ENCODE measurements at places on chromosomes 1 and 21. TPM values are rescaled to one million over a fixed set of nuclear protein-coding genes. Genes with fewer than 3 reads are reported as not detected.

GRCh38 chr21:27505516-27505915 is 538.6 kb upstream of the ADAMTS5 start:
- no peak for DNase-seq
- no peak overlapping the region for H3K27ac ChIP-seq
- H3K36me3 ChIP-seq, result no peaks in the 10 kb centered on the region
- no peak overlapping the region for H3K4me3 ChIP-seq
- no peaks in the 10 kb centered on the region for H3K4me1 ChIP-seq

- H3K36me3 ChIP-seq, result no peaks in the 10 kb centered on the region
- H3K27ac ChIP-seq, result no peak overlapping the region
- no peak overlapping the region for H3K4me3 ChIP-seq
- H3K4me1 ChIP-seq, result no peaks in the 10 kb centered on the region
- no peaks in the 10 kb centered on the region for H3K27me3 ChIP-seq
Observed at GRCh38 chr1:14961661-14962267, 191.8 kb upstream of the TMEM51 start.

DNA sequence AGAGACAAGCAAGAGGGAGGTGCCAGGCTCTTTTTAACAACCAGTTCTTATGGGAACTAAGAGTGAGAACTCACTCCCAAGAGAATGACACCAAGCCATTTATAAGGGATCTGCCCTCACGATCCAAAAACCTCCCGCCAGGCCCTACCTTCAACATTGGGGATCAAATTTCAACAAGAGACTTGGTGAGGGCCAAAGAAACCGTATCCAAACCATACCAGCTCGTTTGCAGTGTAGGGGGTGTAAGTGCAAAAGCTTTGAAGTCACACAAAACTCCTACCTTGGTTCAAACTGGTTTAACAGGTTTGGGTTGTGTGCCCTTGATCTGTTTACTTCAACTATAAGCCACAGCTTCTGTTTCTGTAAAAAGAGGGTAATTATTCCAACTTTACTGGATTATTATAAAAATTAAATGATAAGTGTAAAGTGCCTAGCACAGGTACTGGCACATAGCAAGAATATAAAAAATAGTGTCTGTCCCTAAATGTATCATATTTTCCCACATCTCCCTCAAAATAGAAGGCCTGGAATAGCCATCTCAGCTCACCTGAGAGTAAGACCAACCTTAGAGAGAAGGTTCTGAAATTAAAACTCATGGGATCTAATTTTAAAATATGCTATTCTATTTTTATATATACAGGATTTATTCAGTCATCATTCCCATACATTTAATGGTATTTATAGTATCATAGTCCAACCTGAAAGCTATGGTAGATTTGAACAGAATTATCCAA is 7.0 kb upstream of the USP25 start:
- no peak overlapping the region for H3K4me3 ChIP-seq
- H3K36me3 ChIP-seq, result no peaks in the 10 kb centered on the region
- H3K27ac ChIP-seq, result no peak overlapping the region
- no peaks in the 10 kb centered on the region for H3K27me3 ChIP-seq
- peak; percentile 48 for DNase-seq
- H3K4me1 ChIP-seq, result no peaks in the 10 kb centered on the region

GRCh38 chr1:47859092-47859743 is 138.0 kb downstream of the TRABD2B start:
- no peaks in the 10 kb centered on the region for H3K27me3 ChIP-seq
- H3K27ac ChIP-seq, result no peak overlapping the region
- H3K4me1 ChIP-seq, result 0 out of 2 replicates have a peak, but pooled peaks cover 2% of the 10 kb centered on the region
- H3K4me3 ChIP-seq, result no peak overlapping the region

DNA sequence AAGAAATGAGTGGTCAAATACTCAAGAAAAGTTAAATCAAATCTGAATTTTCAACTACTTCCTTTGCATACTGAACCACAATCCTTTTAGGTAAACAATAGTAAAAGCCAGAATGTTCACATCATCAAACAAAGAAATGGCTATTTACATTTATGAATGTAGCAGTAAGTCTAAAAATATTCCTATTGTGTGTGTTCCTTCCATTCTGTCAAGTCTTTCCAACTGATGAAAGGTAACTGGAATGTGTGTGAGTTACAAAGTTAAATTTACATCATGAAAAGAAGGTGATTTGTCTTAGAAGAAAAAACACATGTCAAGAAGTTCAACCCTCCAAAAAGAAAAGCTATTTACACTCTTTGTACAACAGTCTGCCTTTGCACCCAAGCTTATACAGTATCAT is 203.1 kb downstream of the SIPA1L2 start:
- no peak for DNase-seq
- H3K36me3 ChIP-seq, result no peaks in the 10 kb centered on the region
- no peaks in the 10 kb centered on the region for H3K27me3 ChIP-seq

DNA sequence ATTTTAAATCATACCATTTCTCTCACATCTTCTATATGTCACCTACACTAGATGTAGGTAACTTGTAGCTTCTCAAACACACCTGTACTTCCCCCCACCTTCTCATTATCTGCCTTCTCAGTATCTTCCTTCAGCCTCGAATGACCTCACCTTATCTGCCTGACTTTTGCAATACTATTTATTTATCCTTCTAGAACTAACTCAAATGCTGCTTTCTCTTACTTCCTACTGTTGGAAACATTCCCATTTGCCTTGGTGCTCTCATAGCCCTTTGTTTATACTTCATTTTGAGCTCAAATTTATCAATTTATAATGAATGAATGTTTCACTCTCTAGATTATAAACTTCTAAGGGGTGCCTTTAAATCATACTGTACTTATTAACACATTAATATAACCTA is 50.4 kb upstream of the KIAA1614 start:
- H3K4me1 ChIP-seq, result no peaks in the 10 kb centered on the region
- no peak overlapping the region for H3K4me3 ChIP-seq
- DNase-seq, result no peak
- H3K27ac ChIP-seq, result no peak overlapping the region
- no peaks in the 10 kb centered on the region for H3K27me3 ChIP-seq

- no peaks in the 10 kb centered on the region for H3K4me1 ChIP-seq
- no peak for DNase-seq
- H3K36me3 ChIP-seq, result peaks cover 3% of the 10 kb centered on the region
- H3K27me3 ChIP-seq, result no peaks in the 10 kb centered on the region
- H3K4me3 ChIP-seq, result no peak overlapping the region
- no peak overlapping the region for H3K27ac ChIP-seq
Observed at GRCh38 chr1:48948562-48948961, 171.9 kb upstream of the BEND5 start.

The TMEM61 gene
- total RNA-seq, result 1.0 TPM

The NUDT4B gene
- total RNA-seq, result not detected

The HSPA6 gene
- total RNA-seq, result not detected

The INAVA gene
- 37.2 TPM for total RNA-seq

The TRABD2B gene
- 2.3 TPM for total RNA-seq

The MPL gene
- not detected for total RNA-seq

The PAQR6 gene
- 14.6 TPM for total RNA-seq

The KDM5B gene
- total RNA-seq, result 210 TPM

Data from H9 (cell line).